ENCODE measurements at places on chromosomes 1 and 21.

- no peak for DNase-seq
These were observed 49.1 kb downstream of the LRRC71 start for GRCh38 chr1:156969496-156969895.

GRCh38 chr1:218481116-218481775 is 136.1 kb downstream of the TGFB2 start:
- no peak for DNase-seq

DNA sequence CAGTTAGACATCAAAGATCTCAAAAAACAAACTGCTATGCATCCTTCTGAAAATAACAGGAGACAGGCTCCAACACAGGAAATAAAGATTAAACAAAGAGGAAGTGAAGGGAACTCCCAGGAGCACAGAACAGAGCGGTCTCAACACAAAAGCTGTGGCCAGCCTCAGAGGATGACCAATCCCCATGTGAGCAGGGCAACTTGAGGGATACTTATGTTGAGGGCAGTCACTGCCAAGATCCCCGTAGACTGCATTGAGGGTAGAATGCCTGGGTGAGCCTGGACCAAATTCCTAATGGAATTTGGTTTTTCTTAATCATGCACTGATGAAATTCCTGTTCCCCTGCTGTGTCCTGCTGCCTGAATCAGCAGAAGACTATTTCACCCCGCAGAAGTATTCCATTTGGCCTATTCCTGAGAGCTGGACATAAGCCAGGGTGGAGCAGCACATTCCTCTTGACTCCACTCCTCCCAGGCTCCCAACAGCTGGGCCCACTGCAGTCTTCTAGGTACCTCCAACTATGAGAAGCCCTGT is 49.0 kb downstream of the JAK1 start:
- DNase-seq, result no peak

DNA sequence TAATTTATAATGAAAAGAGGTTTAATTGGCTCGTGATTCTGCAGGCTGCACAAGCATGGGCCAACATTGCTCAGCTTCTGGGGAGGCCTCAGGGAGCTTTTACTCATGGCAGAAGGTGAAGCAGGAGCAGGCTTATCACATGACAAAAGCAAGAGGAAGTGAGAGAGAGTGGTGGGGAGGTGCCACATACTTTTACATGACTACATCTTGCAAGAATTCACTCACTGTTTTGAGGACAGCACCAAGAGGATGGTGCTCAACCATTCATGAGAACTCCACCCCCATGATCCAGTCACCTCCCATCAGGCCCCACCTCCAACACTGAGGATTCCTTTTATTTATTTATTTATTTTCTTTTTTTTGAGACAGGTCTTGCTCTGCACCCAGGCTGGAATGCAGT is 5.5 kb upstream of the PLEKHM2 start:
- no peak for DNase-seq

GRCh38 chr1:112396653-112397471 is 848 bp downstream of the CTTNBP2NL start:
- DNase-seq, result no peak

- no peak for DNase-seq
These were observed 69.8 kb downstream of the TPR start for GRCh38 chr1:186304982-186305949.
